ENCODE measurements at places on chromosomes 11 and 22.

DNA sequence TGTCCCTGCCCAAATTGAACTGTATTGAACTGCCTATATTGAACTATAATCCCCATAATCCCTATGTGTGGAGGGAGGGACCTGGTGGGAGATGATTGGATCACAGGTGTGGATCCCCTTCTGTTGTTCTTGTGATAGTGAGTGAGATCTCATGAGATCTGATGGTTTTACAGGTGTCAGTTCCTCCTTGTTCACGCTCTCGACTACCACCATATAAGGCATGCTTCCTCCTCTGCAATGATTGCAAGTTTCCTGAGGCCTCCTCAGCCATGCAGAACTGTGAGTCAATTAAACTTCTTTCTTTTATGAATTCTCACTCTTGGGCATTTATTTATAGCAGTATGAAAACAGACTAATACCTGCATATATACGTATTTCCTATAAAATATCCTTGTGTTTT is 206.5 kb upstream of the PDGFD start:
- DNase-seq: no peak

DNA sequence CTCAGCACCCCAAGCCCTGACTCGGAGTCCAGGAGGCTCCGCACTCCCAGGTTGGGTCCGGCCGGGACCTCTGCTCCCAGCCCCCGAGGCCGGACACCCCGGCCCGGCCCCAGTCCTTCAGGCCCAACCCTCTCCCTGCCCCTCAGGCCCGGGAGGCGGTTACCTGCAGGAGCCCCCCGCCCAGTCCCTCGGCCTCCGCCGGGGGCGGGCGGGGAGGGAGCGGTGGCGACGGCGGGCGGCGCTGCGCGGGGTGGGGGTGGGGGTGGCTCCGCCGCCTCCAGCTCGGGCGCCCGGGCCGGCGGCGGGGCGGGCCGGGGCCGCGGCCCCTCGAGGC is 310 bp downstream of the TCF20 start:
- peak; percentile 19 for DNase-seq

GRCh38 chr11:64777449-64778222 is 706 bp downstream of the SF1 start:
- peak; percentile 72 for DNase-seq

- no peak for DNase-seq
Observed at GRCh38 chr11:93032580-93032979, 63.1 kb downstream of the MTNR1B start.

DNA sequence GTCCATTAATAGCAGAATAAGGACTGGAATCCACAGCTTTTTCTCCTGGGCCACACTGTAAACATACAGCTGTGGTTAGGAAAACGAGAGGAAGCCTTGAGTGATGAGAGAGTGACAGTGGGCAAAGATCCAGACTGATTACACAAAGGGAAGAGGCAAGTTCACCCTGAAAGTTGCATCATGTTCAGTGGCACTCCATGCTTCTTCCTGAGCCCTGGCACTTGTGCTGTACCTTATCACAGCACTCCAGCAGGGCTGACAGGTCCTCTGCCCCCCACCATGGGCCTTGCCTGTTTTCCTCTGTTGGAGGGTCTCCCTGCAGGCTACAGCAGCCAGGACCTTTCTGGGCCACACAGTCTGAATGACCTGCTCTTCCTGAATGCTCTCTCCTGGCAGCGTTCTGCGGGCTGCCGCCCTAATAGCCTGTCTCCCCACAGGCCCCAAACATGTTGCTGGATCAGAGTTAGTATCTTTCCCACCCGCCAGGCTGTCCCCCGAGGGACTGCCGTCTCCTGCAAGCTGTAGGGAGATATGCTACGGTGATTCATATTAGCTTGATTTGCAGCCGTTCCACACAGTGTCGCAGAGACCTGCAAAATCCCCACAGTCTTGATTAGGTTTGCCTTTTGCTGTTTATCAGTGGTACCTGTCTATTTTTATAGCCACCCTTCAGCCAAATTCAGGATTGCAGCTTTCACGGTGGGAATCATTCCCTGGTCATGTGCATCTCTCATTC is 60.2 kb downstream of the NTM start:
- DNase-seq: no peak

GRCh38 chr22:48894804-48895250 is 932.8 kb downstream of the BRD1 start:
- no peak for DNase-seq

GRCh38 chr11:110525883-110526282 is 96.1 kb downstream of the FDX1 start:
- DNase-seq: no peak

DNA sequence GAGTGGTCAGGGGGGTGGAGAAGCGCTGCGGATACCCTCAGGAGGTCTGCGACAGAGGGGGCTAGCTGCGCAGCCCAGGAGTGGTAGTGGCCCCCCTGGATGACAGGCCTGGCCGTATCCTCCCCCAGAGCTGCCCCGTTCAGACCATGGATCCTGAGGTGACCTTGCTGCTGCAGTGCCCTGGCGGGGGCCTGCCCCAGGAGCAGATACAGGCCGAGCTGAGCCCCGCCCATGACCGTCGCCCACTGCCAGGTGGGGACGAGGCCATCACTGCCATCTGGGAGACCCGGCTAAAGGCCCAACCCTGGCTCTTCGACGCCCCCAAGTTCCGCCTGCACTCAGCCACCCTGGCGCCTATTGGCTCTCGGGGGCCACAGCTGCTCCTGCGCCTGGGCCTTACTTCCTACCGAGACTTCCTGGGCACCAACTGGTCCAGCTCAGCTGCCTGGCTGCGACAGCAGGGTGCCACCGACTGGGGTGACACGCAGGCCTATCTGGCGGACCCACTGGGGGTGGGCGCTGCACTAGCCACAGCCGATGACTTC is 505 bp downstream of the NUDT22 start:
- DNase-seq: peak; percentile 52

DNA sequence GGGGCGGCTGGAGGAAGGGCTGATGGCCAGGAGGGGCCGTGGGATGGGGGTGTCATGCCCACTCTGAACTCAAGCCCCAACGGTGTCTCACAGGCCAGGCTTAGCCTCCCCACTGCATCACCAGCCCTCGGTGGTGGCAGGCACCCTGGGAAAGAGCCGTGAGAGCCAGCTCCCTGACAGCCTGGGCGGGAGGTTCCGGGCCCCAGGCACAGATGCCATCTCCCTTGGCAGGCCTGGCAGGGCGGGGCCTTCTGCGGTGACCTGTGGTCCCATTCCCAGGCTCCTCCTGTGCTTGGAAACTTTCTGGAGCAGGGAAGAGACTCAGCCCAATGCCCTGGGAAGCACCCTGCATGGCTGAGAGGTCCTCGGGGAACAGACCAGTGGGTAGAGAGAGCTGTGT is 4.8 kb downstream of the PHLDA2 start:
- DNase-seq: no peak

GRCh38 chr11:120432056-120433018 is 79.2 kb upstream of the GRIK4 start:
- DNase-seq: no peak

DNA sequence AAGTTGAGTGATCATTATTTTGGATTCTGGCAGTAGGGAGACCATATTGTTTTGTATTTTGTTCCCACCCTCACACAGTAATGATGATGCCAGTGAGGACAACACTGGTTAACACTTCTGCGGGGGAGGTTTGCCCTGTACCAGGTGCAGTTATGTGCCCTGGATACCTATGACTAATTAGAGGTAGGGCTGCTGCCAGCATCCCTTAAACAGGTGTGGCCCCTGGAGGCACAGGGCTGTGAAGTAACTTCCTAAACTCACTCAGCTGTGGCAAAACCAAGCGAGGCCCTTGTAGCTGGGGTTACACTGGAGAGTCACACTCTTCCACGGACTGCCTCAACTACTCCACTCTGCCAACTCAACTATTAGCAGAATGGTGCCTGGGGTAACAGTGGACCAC is 64.5 kb downstream of the MCM5 start:
- no peak for DNase-seq

GRCh38 chr11:8321876-8322275 is 58.2 kb upstream of the LMO1 start:
- DNase-seq: no peak

GRCh38 chr11:10581481-10582019 is 13.1 kb upstream of the LYVE1 start:
- no peak for DNase-seq

DNA sequence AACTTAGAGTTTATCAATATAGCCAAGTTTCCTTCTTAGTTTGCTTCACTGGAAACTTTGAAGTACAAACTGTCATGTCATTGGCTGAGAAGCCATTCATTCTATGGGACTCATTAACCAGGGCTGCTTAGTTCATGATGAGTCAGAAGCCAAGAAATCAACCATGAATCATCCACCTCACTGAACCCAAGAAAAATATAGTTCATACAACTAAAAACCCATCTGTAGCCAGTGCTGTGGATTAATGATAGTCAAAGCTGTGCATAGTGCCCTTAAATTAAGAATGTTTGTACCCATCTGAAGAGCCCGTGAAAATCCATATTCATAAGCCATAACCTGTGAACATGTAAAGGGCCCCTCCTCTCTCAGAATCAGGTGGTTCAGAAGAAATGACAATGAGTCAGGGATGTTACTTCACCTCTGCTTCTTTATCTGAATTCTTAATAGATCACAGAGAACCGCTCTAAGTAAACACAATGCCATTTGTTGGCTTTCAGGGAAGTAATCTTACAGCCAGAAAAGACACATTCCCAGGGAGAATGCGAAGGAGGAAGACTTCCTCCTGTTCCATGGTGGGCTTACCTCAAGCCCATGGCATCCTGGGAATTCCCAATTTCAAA is 25.4 kb downstream of the MMP20 start:
- no peak for DNase-seq
